ENCODE measurements at places on chromosomes 7 and 10.

GRCh38 chr10:10492420-10492819, 525.3 kb upstream of the CELF2 start:
- no peak for DNase-seq

DNA sequence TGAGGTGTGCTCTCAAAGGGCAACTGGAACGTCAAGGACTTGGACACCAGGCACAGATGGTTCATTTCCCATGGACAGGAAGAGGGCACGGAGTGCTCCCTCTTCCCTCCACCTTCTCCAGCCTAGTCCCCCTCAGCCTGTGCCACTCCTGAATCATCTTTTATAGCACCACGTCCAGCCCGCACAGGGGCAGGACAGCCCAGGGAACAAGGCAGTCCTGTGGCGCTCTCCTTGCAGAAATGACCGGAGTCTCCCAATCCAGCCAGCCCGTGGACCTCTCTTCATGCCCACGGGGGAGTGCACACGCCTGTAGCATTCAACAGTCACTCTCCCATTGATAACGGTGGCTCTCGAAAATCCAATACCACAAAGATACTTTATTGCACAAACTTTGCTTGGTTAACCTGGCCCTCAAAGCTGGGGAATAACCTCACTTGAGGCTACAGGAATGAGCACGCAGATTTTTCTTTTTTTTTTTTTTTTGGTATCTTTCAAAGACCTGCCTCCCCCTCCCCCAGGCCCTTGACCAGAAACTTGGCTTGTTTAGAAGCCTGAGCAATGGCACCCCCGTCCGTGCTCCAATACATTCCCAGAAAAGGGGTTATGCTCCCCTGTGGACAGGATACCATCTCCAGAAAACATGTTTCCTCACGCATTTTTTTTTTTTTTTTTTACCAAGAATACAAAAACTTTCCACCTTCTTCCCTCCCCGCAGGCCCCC, 733 bp downstream of the PRKCQ start:
- DNase-seq, result no peak

GRCh38 chr10:91022924-91023699, 102.2 kb upstream of the ANKRD1 start:
- no peak for DNase-seq

DNA sequence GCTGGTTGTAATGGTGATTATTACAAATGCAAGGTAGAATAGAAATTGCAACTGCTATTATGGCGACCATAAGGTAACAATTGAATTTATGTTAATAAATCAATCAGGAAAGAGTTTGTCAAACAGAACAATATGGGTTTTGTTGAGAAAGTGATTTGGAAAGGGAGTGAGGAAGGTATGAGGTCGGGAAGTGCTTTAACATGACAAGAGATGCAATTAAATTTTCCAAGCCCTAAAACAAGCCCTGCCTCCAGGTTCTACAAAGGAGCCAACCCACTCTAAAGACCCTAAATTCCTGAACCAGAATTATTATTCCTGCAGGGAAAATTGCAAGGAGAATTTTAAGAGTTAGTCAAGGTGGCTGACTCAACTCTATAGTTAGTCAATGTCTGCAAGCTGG, 363.7 kb downstream of the BMPER start:
- no peak for DNase-seq

GRCh38 chr7:70694971-70695794, 436.8 kb upstream of the GALNT17 start:
- no peak for DNase-seq

All from CD4-positive, alpha-beta T cell treated with Interleukin-17A for 1 hour (primary cell).